ENCODE measurements at places on chromosomes 3 and 15.

- DNase-seq = no peak
Observed at GRCh38 chr3:72186400-72186855, 401.5 kb upstream of the PROK2 start.

DNA sequence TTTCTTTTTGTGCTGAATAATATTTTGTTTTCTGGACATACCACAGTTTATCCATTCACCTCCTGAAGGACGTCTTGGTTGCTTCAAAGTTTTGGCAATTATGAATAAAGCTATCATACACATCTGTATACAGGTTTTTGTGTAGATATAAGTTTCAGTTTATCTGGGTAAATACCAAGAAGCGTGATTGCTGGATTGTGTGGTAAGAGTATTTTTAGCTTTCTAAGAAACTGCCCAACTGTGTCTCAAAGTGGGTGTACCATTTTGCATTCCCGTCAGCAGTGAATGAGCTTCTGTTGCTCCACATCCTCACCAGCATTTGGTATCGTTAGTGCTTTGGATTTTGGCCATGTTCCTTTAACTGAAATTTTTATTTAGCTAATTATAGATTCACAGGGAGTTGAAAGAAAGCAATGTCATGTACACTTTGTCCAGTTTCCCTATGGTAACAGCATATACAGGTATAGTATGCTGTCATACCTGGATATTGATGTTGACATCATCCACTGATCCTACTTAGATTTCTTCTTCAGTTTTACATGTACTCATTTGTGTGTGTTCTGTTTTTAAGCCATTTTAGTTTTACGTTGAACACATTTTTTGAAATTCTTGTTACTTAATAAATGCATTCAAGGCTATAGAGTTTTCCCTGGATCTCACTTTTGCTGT is 11.9 kb downstream of the ARID3B start:
- DNase-seq = no peak

- DNase-seq = no peak
Observed at GRCh38 chr3:43046583-43046982, 59.3 kb downstream of the POMGNT2 start.

- DNase-seq = no peak
Observed at GRCh38 chr3:54177816-54178215, 55.5 kb downstream of the CACNA2D3 start.

DNA sequence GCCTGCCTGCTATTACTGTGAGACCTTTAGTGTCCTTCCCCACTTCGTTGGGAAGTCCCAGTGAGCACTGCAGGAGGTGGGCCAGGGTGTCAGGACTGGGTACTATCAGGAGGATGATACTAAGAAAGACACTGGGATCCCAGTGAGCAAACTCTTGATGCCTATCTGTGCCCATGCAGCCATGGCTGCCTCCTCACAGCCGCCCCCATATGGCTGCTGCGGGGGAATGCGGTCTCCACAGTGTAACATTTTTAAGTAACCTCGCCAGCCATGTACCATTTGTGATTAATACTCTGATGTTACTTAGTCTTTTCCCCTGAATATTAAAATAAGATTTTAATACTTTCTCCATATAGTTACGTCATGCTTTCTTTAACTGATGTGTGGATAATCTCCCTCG is 312.2 kb downstream of the RYR3 start:
- peak; percentile 51 for DNase-seq

DNA sequence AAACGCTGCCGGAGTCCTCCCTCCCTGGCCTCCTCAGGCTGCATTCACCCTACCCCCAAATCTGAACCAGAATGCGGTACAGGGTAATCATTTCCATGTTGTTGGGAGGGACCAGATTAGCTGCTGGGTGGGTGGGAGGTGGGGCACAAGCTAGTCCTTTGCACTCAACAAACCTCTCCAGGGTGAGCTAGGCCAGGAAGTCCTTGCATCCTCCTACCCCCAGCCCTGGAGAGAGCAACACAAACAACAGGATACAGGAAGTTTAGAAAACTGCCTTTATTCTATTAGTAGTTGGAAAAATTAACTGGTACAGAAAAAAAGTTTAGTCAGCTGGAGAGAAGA is 702 bp upstream of the GPX1 start:
- no peak for DNase-seq

DNA sequence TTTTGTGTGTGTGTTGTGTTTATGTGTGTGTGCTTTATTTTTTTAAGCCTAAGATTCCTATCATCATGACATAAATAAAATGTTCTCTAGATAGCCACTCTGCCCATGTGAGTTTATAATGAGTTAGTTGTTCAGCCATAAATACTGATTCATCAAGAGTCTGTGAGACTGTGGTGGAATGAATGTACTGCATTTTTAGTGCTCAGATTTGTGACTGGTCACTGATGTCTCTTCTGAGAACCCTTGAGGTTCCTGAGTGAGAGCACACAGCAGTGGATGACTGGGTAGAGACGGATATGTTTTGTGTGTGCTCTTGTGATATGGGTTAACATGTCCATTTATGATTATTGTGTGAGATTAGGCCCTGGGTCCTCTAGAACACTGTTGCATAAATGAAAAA is 51.2 kb downstream of the SETD5 start:
- DNase-seq = no peak

- DNase-seq = no peak
Observed at GRCh38 chr3:115187149-115187757, 40.2 kb upstream of the ZBTB20 start.

DNA sequence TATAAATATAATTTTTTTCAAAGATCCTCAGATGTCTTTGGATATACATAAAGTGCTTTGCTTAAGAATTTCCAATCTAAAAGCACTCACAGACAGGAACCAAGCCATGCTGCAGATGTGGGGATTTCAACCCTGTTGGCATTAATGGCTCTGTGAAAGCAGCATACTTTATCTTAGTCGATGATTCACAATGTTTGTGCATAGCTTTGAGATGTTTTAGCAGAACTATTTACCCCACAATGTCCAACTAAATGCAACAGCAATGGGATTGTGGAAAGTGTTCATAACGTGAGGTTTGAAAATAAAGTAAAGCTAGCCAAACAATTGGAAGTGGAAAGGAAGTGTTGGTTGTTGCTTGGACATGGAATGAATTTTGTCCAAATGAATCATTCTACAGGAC is 371.4 kb downstream of the SOX2 start:
- no peak for DNase-seq

Data from mesendoderm (in vitro differentiated cells).